ENCODE measurements at places on chromosomes 5 and 9. TPM values are rescaled to one million over a fixed set of nuclear protein-coding genes. Genes with fewer than 3 reads are reported as not detected.

The RARS1 gene
- total RNA-seq = 93.8 TPM

The SUSD3 gene
- total RNA-seq = 0.62 TPM

The DIPK1B gene
- 10.1 TPM for total RNA-seq

The PRDM9 gene
- not detected for total RNA-seq

The PCDHGA10 gene
- 0.01 TPM for total RNA-seq

Data from A549 treated with CpdA at 1 μM for 4 hours (cell line).